ENCODE measurements at places on chromosomes 6 and 20.

GRCh38 chr6:81693266-81693665 is 59.2 kb downstream of the TENT5A start:
- DNase-seq = no peak

DNA sequence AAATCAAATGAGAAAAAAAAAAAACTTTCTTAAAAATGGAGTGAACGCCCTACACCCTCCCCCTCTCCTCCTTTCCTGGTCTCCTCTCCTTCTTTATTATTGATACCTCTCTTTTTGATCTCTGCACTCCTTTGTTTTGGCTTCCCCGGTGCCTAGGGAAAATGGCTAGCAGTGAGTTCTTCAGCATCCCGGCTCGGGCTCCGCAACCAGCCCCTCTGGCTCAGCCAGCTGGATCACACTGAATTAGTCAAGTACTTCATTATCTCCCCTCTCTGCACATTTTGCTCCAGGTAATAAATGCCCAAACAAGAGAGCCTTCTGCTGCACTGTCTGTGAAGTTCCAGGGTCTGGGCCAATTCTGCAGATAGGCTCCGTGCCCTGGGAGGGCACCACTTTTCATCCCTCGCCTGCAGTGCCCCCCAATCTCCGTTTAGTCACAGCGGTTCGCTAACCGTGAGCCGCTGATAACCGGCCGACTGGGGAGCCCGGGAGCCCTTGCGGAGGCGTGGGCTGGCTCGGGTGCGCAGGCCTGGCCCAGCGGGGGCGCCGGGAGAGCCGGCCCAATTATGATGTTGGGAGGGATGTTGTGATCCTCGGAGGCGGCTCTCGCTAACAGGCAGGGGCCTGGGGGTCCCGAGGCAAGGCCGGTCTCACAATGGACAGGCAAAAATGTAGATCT is 301.9 kb downstream of the TFAP2A start:
- DNase-seq = no peak

DNA sequence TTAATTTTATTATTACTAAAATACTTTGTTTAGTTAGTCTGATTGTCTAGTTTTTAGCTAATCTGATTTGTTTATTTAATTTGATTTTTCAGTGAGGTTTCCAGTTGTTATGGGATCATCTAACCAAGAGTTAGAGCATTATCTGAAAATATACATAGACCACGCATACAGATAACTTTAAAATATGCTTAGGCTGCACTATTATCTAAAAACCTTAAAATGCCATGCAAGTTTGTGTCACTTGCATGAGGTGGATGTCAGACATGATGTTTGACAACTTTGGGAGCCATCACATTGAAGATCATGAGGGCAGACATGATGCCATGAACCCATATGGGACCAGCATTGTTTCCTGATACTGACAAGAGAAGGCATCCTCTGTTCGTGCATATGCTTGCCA is 610.3 kb downstream of the KHDRBS2 start:
- DNase-seq = no peak

DNA sequence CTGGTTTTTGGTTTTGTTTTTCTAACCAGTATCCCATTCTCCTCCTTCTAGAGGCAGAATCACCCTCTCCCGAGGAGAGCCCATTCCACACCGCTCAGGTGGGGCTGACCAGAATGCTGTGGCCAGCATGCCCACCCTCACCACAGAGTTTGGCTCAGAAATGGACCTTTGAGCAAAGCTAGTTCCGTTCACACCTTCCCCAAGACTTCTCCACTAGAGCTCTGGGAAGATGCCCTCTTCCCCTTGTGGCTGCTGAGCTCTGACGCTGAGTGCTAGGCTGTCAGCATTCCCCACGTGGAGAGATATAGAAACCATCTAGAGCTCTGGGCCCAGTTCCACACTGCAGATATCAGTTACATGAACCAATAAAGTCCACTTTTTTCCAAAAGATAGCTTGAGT is 7.9 kb downstream of the GPLD1 start:
- no peak for DNase-seq

DNA sequence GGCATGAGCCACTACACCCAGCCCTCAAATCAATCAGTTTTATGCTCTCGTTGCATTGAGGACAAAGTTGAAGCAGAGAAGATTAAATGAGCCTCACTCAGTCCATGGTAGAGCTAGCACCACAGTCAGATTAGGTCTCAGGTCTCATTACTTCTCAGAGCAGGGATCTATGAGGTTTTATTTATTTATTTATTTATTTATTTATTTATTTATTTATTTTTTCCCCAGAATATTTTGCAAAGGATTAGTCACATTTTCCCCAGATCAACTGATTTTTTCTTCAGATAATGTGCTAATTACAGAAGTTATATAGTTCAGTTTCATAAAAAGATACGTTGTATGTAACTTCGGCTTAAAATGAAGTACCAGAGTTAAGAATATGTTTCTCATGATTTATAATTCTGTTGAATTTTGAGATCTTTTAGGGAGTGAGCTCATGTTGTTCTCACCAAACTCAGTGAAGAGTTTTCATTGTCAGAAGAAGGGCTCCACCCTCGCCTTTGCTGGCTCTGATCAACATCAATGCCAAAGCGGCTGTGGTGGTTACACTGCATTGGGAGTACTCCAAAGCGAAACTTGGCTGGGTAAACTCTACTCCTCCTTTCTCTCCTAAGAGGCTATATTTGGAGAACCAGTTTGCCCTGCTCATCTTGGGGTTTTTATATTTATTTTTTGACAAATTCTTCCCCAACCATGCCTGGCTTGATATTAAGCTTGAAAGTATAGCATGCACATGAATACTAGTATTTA is 12.9 kb upstream of the ID4 start:
- no peak for DNase-seq

GRCh38 chr20:23112595-23112994 is 26.5 kb upstream of the CD93 start:
- DNase-seq = no peak

- DNase-seq = no peak
Measured at GRCh38 chr6:17905611-17906592, 81.5 kb downstream of the KIF13A start.

DNA sequence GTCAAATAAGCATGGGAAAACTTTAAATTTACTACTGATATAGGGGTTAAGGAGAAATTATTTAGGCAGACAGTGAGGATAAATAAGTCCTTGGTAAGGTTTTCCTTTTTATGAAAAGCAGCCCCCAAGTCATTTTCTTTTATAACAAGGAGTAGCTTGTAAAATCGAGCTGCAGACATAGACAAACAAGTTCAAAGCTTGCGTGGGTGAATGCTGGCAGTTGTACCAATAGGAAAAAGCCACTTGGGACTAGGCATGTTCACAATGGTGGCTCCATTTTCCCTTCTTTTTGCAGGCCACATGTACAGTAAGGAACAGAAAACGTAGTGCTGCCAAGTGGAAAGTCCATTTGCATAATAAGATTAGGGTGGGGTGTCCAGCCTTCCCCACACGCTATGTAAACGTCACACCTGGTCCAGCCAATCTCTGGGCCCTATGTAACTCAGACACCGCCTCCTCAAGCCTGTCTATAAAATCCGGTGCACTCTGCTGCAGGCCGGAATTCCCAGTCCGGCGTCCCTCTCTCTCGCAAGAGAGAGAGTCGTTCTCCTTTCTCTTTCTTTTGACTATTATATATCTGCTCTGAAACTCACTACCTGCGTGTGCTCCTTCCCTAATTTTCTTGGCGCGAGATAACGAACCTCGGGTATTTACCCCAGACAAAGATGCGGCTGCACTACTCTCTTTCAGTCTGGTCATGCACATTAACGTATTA is 217.1 kb upstream of the MAN1A1 start:
- DNase-seq = no peak

GRCh38 chr6:1873781-1874180 is 264.1 kb downstream of the FOXC1 start:
- no peak for DNase-seq

- DNase-seq = no peak
Measured at GRCh38 chr6:160077526-160077925, 44.1 kb upstream of the SLC22A1 start.

- peak; percentile 69 for DNase-seq
Measured at GRCh38 chr6:40587240-40588069, at the start of gene LRFN2. Gene LRFN2 (minus strand): TSS chr6:40587364.

All from stimulated activated CD4-positive, alpha-beta T cell treated with anti-CD3 and anti-CD28 coated beads, Interleukin-12 subunit alpha, Interleukin-12 subunit beta, amount 100 ng/mL, for 24 hours (primary cell).